Stimulated activated CD4-positive, alpha-beta T cell treated with anti-CD3 and anti-CD28 coated beads, Interleukin-4, amount 100 ng/mL, for 1 hour (primary cell): ENCODE measurements at places on chromosomes 2 and 18.
A peak's percentile ranks its signal among the peaks of the same experiment; 100 is the strongest.

DNA sequence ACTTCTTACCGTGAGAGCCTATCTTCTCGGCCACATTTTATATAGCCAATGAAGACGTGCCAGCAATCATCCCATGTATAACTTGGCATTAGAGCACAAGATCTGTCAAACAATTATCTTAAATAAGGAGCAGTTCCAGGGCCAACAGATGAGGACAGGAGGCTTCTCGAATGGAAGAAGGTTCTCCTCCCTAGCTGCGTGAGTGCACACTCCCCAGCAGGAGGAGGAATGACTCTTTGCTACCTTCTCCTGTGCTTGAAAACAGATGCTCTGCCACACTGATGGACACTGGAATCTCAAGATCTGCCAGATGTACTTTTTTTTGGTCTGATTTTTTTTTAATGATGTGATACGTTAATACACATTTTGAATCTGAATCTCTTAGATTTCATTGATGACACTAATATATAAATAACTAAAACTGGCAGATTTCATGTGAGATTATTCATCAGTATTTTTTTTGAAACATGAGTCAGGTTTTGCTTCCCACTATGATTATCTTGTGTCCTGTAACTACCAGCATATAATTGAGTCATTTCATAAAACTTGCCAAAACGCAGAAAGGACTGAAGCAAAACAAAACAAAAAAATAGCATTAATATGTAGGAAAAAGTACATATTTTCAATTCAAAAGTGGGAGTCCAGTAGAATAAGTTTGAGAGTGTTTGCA, 626 bp upstream of the VIT start:
- DNase-seq = no peak

- DNase-seq = no peak
Observed at GRCh38 chr2:73827660-73828388, 937 bp upstream of the STAMBP start.

- DNase-seq = no peak
Observed at GRCh38 chr18:58838165-58838860, 26.4 kb upstream of the ZNF532 start.

GRCh38 chr2:168992591-168993349, 38.4 kb downstream of the ABCB11 start:
- no peak for DNase-seq

DNA sequence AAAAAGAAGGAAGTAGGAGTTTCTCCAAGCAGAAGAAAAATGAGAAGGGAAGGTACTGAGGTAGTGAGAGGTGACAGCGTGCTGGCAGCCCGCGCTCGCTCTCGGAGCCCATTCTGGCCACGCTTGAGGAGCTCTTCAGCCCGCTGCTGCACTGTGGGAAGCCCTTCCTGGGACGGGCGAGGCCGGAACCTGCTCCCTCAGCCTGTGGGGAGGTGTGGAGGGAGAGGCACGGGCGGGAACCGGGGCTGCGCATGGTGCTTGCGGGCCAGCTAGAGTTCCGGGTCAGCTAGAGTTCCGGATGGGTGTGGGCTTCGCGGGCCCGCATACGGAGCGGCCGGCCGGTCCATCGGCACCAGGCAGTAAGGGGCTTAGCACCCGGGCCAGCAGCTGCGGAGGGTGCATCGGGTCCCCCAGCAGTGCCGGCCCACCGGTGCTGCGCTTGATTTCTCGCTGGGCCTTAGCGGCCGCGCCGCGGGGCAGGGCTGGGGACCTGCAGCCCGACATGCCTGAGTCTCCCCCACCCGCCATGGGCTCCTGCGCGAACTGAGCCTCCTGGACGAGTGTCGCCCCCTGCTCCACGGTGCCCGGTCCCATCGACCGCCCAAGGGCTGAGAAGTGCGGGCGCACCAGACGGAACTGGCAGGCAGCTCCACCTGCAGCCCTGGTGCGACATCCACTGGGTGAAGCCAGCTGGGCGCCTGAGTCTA, 11.1 kb upstream of the CYS1 start:
- peak; percentile 18 for DNase-seq

- no peak for DNase-seq
Observed at GRCh38 chr18:27461957-27462356, 276.8 kb upstream of the CHST9 start.
